Activated B cell treated with CpG ODN at 0.5 μM for 24 hours (primary cell): ENCODE measurements at places on chromosomes 3 and 15. TPM values are rescaled to one million over a fixed set of nuclear protein-coding genes. Genes with fewer than 3 reads are reported as not detected.

Gene LRRC28
- total RNA-seq, result 20.1 and 21.2 TPM in 2 replicates

Gene MASP1
- not detected in 2 replicates for total RNA-seq

Gene SAMD7
- 0.20 TPM in 1 of 2 replicates, not detected in the other for total RNA-seq

Gene MKRN2
- 22.2 and 22.3 TPM in 2 replicates for total RNA-seq

GRCh38 chr3:82743196-82743595 is 981.8 kb upstream of the GBE1 start:
- H3K27me3 ChIP-seq, result no peaks in the 10 kb centered on the region
- no peak overlapping the region for H3K27ac ChIP-seq
- H3K36me3 ChIP-seq, result no peaks in the 10 kb centered on the region

GRCh38 chr3:54034971-54035370 is 87.4 kb upstream of the CACNA2D3 start:
- DNase-seq, result no peak
- no peaks in the 10 kb centered on the region for H3K4me1 ChIP-seq
- H3K27me3 ChIP-seq, result peaks cover 3% of the 10 kb centered on the region
